Ovary (tissue), 10 donors: ENCODE measurements at places on chromosomes 5 and 9.

- no peak for DNase-seq
Observed at GRCh38 chr5:93675460-93676450, 65.6 kb downstream of the POU5F2 start.

DNA sequence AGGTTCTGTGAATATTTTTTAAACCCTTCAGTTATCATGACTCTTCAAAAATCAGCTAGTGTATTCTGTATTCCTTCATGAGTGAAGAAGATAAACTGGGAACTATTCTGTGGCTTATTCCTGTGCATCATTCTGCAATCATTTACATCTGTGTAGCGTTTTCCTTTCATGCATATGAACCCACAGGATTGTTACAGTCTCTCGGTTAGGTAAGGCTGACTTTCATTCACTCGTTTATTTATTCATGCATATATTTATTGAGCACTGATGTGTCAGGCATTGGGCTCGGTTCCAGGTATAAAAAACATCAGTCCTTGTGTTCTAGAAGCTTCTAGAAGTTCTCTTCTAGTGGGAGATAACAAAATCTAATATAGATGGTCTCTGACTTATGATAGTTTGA, 318.4 kb downstream of the MAN2A1 start:
- DNase-seq: no peak

DNA sequence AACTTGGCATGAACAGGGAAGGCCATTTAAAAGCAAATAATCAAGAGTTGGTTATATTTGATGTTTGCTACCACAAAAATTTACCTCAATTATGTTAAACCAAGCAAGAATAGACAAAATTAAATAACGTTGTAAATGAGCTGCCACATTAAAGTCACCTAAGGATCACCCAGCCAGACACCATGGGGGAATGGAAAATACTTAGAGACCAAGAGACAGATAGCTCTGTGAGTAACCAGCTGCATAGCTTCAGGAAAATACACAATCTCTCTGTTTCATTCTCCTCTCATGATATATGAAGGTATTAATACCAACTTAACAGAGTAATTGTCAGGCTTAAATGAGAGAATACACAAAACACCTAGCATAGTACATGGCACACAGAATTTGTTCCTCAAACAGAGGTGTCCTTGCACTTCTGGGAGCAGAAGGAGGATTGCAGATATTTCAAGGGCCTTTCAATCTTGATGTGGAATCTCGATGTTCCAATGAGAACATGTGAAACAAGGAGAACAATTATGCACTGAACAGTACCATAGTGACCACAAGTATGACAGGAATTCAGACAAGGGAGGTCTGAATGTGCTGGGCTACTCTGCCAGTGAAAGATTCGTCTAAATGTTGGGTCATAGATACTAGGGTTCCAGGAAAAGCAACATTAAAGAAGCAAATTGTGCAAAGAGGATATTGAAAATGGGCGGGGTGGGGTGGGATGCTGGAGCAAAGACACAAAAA, 18.6 kb downstream of the JAKMIP2 start:
- DNase-seq: no peak

DNA sequence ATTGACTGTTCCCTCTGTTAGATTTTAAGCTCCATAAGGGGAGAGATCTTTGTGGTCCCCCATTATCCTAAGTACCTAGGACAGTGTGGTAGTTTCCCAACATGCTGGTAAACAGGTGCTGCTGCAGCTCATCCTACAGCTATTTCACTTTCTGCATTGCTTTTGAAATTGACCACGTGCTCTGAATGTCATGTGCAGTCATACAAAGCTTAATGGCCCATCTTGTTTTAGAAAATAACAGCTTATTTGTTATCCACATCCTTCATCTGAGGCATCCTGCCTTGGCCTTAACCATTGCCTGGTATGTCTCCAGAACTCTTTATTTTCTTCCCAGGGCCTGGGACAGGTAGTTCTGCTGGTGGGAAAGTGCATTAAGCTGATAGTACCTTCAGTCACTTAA, 14.7 kb downstream of the PIK3R1 start:
- DNase-seq: no peak

- DNase-seq: no peak
Observed at GRCh38 chr9:133280392-133280791, 5.4 kb upstream of the ABO start.

DNA sequence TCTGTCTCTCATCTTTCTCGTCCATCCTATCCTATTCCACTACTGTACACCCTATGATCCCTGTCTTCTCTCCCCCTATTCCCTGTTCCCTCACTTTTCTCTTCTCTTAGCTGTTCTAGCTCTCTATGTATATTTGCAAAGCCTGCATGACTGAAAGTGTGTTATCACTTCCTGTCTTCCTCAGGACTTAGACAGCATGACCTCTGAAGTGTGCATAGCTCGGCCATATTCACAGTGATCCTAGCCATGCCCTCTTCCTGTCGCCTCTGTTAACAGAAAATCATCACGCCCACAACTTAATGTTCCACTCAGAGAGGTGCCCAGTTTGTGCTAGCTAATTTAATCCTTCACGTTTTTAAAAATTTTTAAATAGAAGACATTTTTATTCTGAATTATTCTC, 35.8 kb upstream of the CDH6 start:
- no peak for DNase-seq

DNA sequence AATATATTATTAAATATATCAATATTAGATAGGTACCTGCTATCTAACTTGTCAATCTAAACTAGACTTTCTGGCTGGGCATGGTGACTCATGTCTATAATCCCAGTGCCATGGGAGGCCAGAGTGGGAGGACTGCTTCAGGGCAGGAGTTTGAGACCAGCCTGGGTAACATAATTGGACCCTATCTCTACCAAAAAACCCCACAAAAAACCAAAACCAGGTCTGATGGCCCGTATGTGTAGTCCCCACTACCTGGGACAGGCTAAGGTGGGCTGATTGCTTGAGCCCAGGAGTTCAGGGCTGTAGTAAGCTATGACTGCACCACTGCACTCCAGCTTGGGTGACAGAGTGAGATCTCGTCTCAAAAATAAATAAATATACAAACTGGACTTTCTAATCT, 55.0 kb downstream of the PJA2 start:
- no peak for DNase-seq

- no peak for DNase-seq
Observed at GRCh38 chr5:113505181-113505580, 8.3 kb upstream of the YTHDC2 start.

- no peak for DNase-seq
Observed at GRCh38 chr5:165333623-165334022, 1828.2 kb downstream of the MAT2B start.

DNA sequence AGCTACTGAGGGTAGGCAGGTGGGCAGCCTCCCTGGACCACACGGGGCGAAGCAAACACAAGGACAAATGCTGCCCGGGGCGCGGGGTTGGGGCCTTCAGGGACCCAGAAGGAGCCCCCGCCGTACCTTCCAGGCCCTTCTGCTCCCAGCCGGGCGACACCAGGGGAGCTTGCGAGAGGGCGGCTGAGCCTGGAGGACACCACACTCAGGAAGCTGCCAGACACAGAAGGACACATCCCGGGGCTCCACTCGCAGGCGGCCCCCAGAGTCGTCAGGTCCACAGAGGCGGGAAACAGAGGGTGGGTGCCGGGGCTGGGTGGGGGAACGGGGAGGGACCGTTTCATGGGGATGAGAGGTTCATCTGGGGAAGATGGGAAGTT, 58.5 kb upstream of the UBAC1 start:
- no peak for DNase-seq
